Smooth muscle cell of the coronary artery (primary cell): ENCODE measurements at places on chromosomes 1 and 21. TPM values are rescaled to one million over a fixed set of nuclear protein-coding genes. Genes with fewer than 3 reads are reported as not detected.

The OR2T33 gene
- total RNA-seq: not detected in 2 replicates

The MFSD2A gene
- 1.9 and 2.1 TPM in 2 replicates for total RNA-seq

The IL19 gene
- total RNA-seq: not detected in 2 replicates

The HES3 gene
- not detected in 2 replicates for total RNA-seq

The APOBEC4 gene
- not detected in 2 replicates for total RNA-seq

The TMIGD3 gene
- total RNA-seq: not detected in 2 replicates

The DLGAP3 gene
- total RNA-seq: 0.15 TPM in 1 of 2 replicates, not detected in the other

The GUCA2A gene
- not detected in 2 replicates for total RNA-seq

The CD1E gene
- not detected in 2 replicates for total RNA-seq

The PRPF38A gene
- 6.5 and 8.1 TPM in 2 replicates for total RNA-seq

The CCDC17 gene
- 0.35 and 0.45 TPM in 2 replicates for total RNA-seq

The OR2M7 gene
- total RNA-seq: not detected in 2 replicates

The LRRC38 gene
- total RNA-seq: 0.12 and 0.38 TPM in 2 replicates

The KRTAP19-4 gene
- total RNA-seq: not detected in 2 replicates

The ACTL8 gene
- total RNA-seq: 0.47 TPM in 1 of 2 replicates, not detected in the other

The TNNI3K gene
- total RNA-seq: 0.53 and 0.94 TPM in 2 replicates

The CYP2J2 gene
- total RNA-seq: 0.08 TPM in 1 of 2 replicates, not detected in the other
